T-helper 2 cell (primary cell): ENCODE measurements at places on chromosomes 5 and 9.
A peak's percentile ranks its signal among the peaks of the same experiment; 100 is the strongest.

GRCh38 chr9:126398403-126399058 lies 71.9 kb downstream of the MVB12B start:
- DNase-seq = peak; percentile 49

- no peak for DNase-seq
These were observed 7.1 kb downstream of the ZFP2 start for GRCh38 chr5:178902849-178903248.

DNA sequence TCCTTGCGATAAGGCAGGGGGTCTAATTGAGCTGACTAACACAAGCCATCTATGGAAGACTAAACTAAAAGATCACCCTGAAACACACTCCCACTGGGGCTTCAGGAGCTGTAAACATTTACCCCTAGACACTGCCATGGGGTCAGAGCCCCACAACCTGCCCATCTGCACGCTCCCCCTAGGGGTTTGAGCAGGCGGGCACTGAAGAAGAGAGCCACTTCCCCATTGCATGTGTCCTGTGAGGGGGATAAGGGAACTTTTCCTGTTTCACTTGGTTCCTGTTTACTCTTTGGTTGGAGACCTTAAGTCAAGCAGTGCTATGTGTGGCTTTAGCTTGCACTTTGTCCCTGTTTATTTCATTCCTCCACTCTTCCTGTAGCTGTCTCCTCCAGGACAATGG lies 1929.5 kb upstream of the CDH9 start:
- no peak for DNase-seq

DNA sequence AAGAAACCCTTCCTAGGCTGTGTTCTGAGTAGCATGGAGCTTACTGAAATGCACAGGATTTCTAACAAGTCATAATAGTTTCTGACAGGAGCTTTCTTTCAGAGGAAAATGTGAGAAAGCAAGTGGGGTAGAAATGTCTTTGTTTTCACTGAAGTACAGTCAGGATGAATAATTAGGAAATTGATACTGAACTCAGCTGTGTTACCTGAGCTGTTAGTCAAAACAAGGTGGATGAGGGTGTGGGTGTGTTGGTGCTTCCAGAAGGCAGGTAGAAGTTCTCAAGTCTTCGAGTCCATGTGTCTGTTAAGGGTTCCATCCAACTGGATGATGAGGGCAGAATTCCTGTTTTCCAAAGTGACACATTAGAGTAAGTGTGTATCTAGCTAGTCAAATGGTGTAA lies 122.4 kb downstream of the BASP1 start:
- no peak for DNase-seq

DNA sequence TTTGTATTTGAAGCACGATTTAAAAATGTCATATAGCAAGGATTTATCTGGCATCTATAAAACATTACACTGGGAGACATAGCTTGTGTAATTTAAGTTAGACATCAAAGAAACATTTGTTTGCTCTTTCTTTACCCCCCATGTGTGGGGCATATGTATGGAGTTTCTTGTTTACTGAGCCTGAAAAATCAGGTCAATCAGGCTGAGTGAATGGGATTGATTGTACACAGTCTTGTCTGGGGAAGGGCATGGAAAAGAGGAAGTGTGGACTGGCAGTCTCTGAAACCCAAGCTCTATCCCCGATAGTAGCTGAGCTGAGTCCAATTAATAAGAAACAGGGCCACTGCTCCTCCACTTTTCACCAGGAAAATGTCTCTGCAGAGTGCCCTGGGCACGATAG lies 49.4 kb downstream of the SLC46A2 start:
- DNase-seq = no peak

DNA sequence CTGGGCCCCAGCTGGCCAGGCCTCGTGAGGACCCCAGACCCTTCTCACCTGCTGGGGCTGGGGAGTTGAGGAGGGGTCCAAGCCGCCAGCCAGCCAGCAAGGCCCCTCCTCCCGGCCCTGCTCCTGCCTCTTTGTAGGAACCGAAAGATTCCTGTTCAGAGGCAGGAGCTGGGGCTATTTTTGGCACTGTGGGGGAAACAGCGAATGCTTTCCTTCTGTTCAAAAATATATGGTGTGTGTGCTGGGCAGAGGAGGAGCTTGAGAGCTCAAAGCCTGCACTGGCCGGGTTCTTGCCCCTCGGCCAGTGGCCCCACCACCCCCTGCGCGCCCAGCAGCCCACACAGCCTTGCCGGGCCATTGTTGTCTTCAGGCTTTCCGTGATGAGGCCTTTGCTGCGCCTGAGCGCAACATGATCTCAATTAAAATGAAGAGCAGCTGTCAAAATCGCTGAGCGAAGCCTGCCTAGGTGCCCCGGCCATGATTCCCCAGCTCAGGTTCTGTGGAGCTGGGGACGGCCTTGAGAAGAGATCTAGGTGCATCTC lies 13.4 kb downstream of the NCS1 start:
- no peak for DNase-seq

DNA sequence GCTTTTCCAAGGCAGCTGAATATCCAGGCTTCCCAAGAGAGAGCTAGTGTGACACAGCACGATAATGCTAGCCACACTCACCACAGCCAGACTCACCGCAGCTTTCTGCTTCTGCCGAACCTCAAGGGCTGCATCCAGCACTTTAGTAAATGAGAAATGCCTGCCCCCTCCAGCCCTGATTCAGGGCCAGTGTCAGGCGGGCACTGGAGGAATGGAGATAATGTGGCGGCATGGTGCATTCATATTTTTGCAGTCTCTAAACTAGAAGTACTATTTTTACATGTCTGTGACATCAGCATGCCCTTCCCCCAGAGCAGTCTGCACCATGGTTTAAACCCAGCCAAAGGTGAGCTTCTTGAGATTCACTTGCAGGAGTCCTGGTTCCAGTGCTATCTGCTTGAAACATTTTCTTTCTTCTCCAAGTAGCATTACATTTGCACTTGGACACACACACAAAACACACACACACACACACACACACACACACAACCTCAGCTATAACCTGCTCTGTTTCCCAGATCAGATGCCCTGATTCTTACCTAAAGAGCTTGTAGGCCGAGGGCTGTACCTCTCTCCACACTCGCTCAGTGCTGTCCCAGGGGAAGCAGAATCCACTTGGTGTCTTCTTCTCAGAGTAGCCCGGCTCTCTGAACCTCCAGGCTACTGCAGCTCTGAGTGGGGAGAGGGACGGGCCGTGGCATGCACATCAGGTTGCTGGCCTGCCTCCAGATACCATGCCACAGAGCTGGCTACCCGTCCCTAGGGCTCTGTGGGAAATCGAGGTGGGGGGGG lies at the start of gene FGF1:
Gene FGF1, minus strand, starts transcription at position 673 of the 792 bp plus-strand sequence. CDS start 71,963 bp downstream, outside the sequence.
- DNase-seq = no peak

DNA sequence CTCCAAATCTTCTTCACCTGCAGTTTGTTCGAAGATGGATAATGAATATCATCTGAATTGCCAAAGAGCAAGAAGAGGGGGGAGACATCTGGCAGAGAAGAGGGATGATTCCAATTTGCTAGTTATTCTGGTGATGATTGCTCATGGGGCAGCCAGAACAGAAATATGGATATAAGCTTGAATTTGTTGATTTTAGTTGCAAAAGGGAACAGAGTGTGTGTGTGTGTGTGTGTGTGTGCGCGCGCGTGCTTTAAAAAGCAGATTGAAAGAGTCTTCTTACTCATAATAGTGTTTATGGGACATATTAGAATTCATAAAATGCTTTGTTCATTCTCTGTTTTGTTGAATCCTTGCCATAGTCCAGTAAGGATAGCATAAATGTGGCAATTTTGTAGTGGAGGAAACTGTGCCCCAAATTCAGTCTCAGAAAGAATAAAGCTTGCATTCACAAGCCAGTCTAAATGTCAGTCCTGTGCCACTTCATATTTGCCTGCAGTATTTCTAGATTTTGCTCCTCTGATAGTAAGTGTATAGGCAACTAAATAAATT lies 436.3 kb upstream of the KLF4 start:
- DNase-seq = no peak

GRCh38 chr9:133638076-133638475 lies 1.9 kb downstream of the DBH start:
- DNase-seq = no peak

DNA sequence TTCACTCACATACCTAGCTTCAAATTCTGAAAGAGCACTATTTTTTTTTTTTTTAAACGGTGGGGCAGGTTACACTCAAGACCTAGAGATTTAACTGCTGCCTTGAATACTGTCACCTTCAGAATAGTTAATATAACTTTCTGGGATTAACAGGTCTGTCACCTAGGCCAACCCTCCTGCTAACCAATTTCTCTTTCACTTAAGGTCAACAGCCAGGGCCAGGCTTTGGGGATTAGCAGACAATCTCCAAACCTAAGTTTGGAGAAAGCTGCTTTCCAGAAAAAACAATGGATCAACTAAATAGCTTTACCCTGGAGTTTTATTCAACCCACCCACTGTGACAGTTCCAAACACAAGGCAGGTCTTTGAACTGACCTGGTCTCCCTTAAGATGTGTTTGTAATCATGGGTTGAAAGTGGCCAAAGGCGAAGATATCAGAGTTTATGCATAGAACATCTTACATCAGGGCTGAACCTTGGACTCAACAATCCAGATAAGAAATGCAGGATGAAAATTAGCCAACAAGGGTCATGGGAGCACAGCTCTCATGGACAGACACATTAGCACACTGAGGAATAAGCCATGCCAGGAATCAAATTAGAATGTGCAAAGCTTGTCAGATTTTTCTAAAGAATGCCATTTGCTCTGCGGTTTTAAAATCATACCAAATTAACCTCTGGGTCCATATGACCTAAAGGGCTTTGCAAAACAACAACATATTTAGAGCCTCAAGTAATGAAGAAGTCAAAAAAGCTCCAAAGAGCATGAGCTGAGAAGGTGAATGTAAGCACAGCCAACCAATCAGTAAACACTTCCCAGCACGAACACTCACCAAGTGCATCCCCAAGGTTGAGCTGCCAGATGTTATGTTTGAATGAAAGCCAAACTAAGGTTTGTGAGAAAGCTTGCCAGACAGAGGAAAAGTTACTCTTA lies 538.5 kb upstream of the DMAC1 start:
- DNase-seq = no peak

DNA sequence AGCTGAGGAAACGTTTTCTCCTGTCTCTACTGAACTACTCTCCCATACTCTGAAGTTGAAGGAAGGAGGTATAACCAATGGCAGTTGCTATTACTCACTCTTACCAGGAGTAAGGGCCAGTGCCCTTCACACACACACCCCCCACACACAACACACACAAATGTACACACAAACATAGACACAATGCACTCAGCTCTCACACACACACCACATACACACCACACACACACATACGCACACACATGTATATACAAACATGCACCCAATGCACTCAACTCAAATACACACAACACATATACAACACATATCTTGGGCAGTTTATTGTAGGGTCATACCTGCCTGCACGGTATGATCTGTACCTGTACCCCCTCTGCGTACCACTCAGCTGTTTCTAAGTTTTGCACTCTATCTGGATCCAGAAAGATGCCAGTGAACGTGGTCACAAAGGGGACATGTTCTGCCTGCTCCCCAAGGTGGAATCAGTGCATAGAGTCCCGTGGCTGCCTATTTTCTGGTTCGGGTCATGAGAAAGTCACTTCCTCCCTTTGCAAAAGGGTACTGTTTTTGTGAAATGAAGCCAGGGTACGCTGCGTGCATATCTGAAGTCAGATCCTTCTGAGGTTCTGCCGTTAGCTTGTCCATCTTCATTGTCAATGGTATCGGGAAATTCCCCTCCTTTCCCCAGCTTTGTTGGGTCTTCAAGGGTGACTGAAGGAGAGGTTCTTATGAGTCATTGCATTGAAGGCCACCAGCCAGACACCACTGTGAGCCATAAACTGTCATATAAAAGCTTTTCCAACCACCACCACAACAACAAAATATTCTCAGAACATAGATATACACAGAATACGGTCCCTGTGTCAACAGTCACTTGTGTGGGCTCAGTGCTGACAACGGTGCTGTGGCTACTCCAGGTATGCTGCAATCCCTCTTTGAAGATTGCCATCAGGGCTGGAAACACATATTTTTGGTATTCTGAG lies 131.9 kb downstream of the UGCG start:
- DNase-seq = no peak

DNA sequence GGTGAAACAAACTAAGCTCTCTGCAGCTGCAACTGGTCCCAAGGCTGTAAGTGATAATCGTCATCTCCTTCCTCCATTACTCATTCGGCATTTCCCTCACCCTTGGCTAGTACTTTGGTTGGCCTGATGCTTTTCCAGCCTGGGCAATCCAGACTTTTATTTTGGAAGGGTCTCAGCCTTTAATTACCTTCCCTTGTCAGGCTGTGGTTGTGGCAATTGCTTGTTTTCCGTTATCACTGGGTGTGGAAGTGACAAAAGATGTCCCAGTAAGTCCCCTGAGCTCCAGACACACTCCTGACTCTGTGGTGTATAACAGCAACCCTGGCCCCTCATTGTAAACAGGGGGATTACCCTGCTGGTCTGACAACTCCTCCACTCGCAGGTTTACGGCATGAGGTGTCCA lies 6.3 kb upstream of the FAF2 start:
- no peak for DNase-seq

DNA sequence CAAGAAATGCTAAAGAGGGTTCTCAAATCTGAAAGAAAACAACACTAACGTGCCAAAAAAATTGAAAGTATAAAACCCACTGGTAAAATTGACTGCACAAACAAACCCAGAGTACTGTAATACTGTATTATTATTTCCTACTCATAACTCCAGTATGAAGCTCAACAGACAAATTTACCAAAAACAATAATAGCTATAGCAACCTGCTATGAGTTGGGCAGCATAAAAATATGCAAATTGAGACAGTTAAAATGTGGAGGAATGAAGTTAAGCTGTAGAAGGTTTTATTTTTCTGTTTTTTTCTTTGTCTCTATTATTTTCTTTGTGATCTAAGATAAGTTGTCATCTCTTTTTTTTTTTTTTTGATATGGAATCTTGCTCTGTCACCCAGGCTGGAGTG lies 15.7 kb downstream of the KIF4B start:
- DNase-seq = no peak

- no peak for DNase-seq
These were observed 114.6 kb downstream of the MRPL36 start for GRCh38 chr5:1685066-1685465.

- DNase-seq = no peak
These were observed 32.1 kb downstream of the GRIN3A start for GRCh38 chr9:101706261-101706798.

- DNase-seq = no peak
These were observed 12.9 kb upstream of the ZNF782 start for GRCh38 chr9:96867079-96867804.

DNA sequence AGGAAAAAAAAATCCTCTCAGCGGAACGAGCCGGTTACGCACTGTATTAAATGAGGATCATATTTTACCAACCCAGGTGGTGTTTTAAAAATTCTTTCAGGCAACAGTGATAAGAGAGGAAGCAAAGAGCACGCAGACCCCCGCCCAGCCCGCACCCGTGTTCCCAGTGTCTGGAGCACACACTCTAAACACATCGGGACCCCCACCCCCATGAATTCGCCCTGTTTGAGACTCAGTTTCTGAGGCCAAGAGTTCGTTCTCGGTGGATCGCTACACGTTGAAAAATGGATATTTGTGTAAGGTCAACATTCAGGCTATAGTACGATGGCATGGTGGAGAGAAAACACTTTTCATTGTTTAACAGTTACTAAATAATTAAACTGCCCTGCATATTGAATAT lies 196.3 kb downstream of the MEF2C start:
- DNase-seq = no peak

- no peak for DNase-seq
These were observed 50.2 kb downstream of the APC start for GRCh38 chr5:112787896-112788295.

GRCh38 chr5:134053840-134054338 lies 49.1 kb upstream of the VDAC1 start:
- DNase-seq = no peak
